ENCODE measurements at places on chromosomes 5 and 9.
A peak's percentile ranks its signal among the peaks of the same experiment; 100 is the strongest.

GRCh38 chr5:146233441-146233840 lies 30.0 kb downstream of the RBM27 start:
- DNase-seq = no peak

DNA sequence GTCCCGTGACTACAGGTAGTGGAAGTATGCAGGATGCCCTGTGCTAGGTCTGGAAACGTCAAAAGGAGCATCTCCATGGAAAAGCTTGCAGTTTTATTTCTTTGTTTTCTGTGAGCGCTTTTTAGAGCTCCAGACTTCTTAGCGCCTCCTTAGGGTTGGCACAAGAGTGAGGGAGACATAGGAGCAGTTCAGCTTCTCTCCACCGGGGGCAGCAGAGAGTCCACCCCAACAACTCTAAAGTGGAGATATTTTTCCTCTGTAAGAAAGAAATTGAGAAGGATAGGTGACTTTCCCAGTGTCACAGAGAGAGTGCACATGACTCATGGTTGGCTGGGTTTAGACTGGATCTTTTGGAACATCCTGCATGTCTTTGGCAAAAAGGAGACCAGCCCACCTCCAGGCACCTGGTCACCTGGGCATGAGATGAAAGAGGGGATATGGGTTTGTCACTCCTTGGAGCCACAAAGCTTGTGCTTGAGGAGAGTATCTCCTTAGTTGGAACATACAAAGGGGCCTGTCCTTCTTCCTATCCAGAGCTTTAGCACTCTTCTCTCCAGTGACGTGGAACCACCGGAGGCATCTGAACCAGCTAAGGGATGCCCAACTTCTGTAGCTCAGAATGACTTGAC lies 637.7 kb downstream of the SEMA5A start:
- no peak for DNase-seq

DNA sequence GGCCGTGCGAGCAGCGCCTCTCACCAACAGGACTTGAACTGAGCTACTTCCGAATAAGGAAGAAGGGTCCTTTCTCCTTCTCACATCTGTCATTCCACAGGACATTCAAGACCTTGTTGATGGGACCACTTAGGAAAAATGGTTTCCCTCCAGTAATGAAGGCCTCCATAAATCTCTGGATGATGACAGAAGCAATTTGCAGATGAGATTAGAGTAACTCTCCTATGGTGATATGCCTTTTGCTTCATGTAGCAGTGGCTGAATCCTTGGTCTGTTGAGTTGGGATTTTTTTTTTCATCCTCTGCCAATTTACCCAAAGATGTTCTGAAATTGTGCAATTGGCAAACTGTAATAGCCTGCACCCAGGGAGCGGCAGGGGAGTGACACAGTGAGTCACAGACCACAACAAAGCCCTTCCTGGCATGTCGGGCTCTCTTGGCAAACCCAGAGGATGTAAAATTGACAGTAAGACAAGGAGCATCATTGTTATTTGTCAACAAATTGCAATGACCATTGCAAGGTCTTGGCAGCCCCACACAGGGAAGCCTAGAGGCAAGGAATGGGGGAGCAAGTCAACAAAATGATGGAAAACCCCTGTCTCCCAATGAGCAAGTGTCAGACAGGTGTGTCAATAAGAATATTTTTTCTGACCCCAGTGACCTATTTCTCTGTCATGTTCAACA lies 275.9 kb downstream of the ACTL7B start:
- DNase-seq = no peak

GRCh38 chr5:34043099-34043876 lies at the start of gene C1QTNF3:
TSS of gene C1QTNF3 (minus strand) at chr5:34043213. CDS start at chr5:34043125, 88 bp downstream.
- DNase-seq = no peak

GRCh38 chr9:111952559-111952958 lies 55.9 kb downstream of the UGCG start:
- no peak for DNase-seq

DNA sequence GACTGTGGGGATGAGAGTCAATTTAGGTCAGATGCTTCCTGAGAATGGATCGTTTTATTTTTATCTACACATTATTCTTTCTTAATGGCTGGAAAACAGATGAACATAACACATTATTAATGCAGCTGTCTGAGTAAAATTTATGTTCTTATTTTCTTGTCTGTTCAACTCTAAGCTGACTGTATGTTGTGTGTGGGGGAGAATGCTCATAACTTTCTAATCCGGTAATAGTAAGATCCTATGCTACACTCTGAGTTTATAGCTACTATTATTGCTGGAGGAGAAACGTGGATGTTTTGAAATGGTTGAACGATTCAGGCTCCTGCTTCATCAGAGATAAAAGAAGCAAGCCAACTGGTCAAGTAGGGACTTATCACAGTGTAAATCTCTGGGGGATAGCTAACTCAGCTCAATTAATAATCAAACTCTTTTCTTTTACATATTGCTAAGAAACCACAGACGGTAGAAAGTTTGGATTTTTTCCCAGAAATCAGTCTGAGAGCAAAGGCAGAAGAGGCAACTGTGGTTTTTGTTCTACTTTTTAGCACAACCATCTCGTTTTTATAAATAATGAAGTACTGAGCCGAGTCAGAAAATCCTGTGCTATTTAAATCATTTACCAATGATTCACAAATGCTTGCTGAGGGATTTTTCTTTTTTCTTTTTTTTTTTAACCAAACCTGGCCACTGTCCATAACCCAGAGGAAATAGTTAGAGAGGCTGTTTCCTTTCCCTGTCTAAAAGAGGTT lies 265.0 kb upstream of the FAM174A start:
- DNase-seq = no peak

GRCh38 chr5:164497311-164498064 lies 992.1 kb downstream of the MAT2B start:
- DNase-seq = no peak

GRCh38 chr5:1182360-1182632 lies 19.1 kb upstream of the SLC6A19 start:
- DNase-seq = no peak

- DNase-seq = no peak
Observed at GRCh38 chr5:173984218-173984617, 4.8 kb upstream of the C5orf47 start.

- no peak for DNase-seq
Observed at GRCh38 chr9:121842612-121842978, 191.2 kb downstream of the DAB2IP start.

DNA sequence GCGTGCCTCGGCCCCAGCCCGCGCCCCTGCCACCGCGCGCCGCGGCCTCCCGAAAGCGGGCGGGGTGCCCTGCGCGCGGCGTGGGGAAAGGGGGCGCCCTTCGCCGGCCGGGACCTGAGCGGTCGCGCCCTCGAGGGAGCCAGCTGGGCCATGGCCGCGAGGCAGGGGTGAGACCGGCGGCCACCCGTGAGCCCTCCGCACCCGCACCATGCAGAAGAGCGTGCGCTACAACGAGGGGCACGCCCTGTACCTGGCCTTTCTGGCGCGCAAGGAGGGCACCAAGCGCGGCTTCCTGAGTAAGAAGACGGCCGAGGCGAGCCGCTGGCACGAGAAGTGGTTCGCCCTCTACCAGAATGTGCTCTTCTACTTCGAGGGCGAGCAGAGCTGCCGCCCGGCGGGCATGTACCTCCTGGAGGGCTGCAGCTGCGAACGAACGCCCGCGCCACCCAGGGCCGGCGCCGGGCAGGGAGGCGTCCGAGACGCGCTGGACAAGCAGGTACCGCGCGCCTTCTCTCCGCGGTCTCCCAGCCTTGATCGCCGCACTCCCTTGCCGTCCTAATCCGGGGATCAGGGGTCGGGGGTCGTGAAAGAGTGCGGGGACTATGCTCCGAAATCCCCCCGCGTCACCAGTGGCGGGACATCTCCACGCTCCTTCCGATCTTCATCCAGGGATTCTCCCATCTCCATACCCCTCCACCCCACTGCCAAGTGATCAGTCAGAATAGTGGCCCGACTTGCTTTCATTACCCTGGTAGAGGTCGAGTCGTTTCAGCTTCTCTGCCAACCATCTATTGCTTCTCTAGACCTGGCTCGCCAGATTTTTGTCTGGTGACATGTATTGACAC lies 590 bp downstream of the RASGRF2 start:
- DNase-seq = peak; percentile 29

GRCh38 chr9:90900130-90900529 lies 98.5 kb downstream of the SYK start:
- DNase-seq = no peak

DNA sequence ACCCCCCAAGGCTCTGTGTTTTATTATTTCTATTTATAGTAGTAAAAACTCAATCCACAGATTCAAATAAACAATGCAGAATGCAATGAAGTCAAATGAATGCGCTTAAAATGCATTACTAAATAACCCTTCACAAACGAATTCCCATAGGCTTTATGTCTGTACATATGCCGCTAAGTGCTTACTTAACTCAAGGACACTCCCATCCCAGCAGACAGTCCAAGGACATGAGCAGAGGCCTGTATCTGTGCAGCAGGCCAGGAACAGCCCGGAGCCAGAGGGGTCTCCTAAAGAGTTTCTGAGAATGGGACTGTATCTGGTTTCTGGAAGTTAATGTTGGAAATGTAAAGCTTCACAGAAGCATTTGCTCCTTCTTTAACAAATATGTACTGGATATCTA lies 59.8 kb downstream of the MARCHF11 start:
- no peak for DNase-seq

- DNase-seq = no peak
Observed at GRCh38 chr5:145936401-145937131, at the start of gene SH3RF2. TSS of gene SH3RF2 (plus strand) at chr5:145936578. CDS start at chr5:145937929, 1,351 bp downstream.

DNA sequence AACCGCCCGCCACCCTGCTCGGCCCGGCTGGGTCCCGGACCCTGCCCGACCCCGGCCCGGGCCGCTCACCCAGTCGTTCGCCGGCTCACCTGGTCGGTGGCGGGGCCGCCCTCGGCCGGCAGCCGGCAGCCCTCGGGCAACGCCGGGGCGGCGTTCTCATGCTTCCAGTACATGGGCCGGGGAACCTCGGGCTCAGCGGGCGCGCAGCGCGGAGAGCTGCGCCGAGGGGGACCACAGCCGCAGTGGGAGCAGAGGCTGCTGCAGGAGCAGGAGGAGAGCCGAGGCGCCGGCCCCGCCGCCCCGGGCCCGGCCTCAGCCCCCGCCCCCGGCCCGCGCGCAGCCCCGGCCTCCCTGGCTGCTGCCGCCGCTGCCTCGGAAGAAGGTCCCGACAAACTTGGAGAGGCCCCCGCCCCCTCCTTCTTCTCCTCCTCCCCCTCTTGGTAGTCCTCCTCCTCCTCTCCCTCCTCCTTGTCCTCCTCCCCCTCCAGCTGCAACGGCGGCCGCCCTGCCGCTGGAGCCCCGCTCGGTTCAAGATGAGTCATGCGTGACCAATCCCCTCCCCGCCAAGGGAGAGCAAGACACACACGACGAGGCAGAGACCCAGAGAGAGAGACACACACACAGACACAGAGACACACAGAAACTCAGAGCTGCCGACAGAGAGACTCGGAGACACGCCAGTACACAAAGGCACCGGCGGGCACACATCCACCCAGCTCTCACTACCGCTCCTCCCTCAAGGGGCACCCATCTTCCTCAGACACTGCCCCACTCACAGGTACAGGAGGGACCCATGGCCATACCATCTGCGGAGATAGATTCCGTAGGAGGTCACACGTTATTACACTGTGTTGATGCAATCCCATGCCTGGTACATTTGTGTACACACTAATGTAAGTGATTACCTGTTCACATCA lies at the start of gene LHX6:
Gene LHX6 (minus strand): TSS at position 390 of the 917 bp plus-strand sequence. CDS start 217 bp downstream, at position 173.
- DNase-seq = no peak

DNA sequence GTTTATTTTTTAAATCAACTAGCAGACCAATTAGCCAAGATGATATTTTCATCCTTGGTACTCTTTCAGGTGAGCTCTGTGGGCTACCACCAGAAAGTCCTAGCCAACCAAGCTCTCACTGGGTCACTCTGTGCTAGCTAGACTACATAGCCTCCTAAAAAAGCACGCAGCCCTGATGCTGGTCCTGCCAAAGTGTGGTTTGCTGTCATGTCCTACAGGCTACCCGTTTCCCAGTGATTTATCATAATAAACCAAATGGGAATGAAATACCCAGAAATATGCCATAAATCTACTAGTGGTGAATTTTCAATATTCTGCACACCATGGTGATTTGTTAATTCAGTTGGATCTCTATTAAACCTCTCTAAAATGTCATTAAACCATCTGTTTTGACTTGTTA lies 481.4 kb downstream of the RAB3C start:
- DNase-seq = no peak

GRCh38 chr5:1336106-1336561 lies 8.8 kb downstream of the CLPTM1L start:
- no peak for DNase-seq

GRCh38 chr5:6703806-6704205 lies 9.4 kb upstream of the TENT4A start:
- no peak for DNase-seq

GRCh38 chr9:36125062-36125855 lies 11.3 kb upstream of the GLIPR2 start:
- DNase-seq = no peak

DNA sequence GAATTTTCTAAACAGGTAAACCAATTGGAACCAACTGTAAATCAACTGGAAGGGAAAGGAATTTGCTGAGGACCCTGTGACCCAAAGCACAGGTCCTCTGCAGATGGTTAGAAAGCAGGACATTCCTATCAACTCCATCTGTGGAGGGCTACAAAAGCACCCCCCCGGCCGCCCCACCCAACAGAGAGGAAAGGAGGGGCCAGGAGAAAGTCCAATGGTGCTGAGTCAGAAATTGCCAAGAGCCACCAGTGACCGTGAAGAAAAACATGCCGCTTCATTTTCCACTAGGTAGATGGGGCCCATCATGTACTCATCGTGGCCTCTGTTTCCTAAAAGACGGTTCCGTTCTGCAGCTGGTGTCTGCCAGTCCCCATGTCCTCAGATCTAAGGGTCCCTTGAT lies 66.3 kb downstream of the RAPGEF1 start:
- no peak for DNase-seq

DNA sequence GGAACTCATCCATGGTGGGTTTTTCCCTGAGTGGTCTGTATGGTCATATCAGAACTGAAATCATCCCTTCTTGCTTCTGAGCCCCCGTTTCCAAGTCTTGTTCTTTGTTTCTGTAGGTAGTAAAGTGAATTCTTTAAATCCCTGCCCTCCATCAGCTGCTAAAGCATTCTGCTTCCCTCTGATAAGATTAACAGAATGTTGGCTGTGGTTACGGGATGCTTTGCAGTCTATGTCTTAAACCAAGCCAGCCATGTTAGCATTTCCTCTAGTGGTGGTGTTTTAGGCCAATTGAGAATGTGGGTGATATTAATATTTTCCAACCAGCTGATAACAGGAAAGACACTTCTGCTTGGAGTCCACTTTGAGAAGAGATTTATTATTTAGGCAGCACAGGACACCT lies 22.0 kb upstream of the KCNIP1 start:
- no peak for DNase-seq

- no peak for DNase-seq
Observed at GRCh38 chr9:100452894-100453293, 20.1 kb upstream of the TMEFF1 start.
